ENCODE measurements at places on chromosomes 13 and 19. TPM values are rescaled to one million over a fixed set of nuclear protein-coding genes. Genes with fewer than 3 reads are reported as not detected.

Gene GRK1
- not detected for total RNA-seq

Gene CEACAM8
- total RNA-seq, result not detected

Gene IL27RA
- total RNA-seq, result 3.7 TPM

Gene ZNF541
- not detected for total RNA-seq

Gene OPA3
- total RNA-seq, result 13.8 TPM

Gene ZNF837
- total RNA-seq, result 1.4 TPM

Gene ZSCAN1
- total RNA-seq, result not detected

Gene CASP14
- total RNA-seq, result not detected

Gene DAZAP1
- 177 TPM for total RNA-seq

Gene PRX
- 1.7 TPM for total RNA-seq

Gene PTPRH
- total RNA-seq, result 1.00 TPM

Gene USHBP1
- 19.4 TPM for total RNA-seq

Gene PTGIR
- 1.1 TPM for total RNA-seq

Gene LPAR6
- total RNA-seq, result 22.3 TPM

Gene SMARCA4
- total RNA-seq, result 177 TPM

Gene FCAR
- total RNA-seq, result not detected

- no peak overlapping the region for H3K27ac ChIP-seq
- H3K27me3 ChIP-seq, result no peaks in the 10 kb centered on the region
- DNase-seq, result no peak
- H3K4me3 ChIP-seq, result no peak overlapping the region
- H3K4me1 ChIP-seq, result no peaks in the 10 kb centered on the region
These were observed 18.4 kb downstream of the AMER2 start for GRCh38 chr13:25153736-25154135.

DNA sequence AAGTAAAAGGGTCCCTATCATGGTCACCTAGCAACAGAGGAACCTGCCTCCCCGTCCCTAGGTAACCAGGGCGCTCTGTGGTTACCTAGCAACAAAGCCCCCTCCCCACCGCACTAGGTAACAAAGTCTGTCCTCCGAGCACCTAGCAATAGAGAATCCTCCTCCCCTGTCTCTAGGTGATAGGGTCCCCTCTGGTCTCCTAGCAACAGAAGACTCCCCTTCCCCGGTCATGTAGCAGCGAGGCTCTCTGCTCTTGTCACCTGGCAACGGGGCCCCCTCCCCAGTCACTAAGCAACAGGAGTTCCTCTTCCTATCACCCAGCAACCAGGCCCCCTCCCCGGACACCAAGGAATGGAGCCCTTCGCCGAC, 307 bp downstream of the JOSD2 start:
- no peaks in the 10 kb centered on the region for H3K27me3 ChIP-seq
- H3K36me3 ChIP-seq, result no peaks in the 10 kb centered on the region
- peak overlapping the region; percentile 39 for H3K27ac ChIP-seq
- DNase-seq, result no peak

- no peak overlapping the region for H3K4me3 ChIP-seq
- H3K27me3 ChIP-seq, result peaks cover 4% of the 10 kb centered on the region
- H3K4me1 ChIP-seq, result no peaks in the 10 kb centered on the region
- no peak overlapping the region for H3K27ac ChIP-seq
- no peaks in the 10 kb centered on the region for H3K36me3 ChIP-seq
- DNase-seq, result no peak
These were observed 19.9 kb upstream of the ACOD1 start for GRCh38 chr13:76928456-76928855.

- H3K4me1 ChIP-seq, result peaks cover 16% of the 10 kb centered on the region
- H3K27ac ChIP-seq, result no peak within 1 kb of the TSS
- no peaks in the 10 kb centered on the region for H3K36me3 ChIP-seq
- H3K27me3 ChIP-seq, result peaks cover 3% of the 10 kb centered on the region
- DNase-seq, result no peak
These were observed at the start of gene SHANK1 for GRCh38 chr19:50719566-50719965. SHANK1 (minus strand) TSS chr19:50719802; CDS start chr19:50716919, 2,883 bp downstream.

DNA sequence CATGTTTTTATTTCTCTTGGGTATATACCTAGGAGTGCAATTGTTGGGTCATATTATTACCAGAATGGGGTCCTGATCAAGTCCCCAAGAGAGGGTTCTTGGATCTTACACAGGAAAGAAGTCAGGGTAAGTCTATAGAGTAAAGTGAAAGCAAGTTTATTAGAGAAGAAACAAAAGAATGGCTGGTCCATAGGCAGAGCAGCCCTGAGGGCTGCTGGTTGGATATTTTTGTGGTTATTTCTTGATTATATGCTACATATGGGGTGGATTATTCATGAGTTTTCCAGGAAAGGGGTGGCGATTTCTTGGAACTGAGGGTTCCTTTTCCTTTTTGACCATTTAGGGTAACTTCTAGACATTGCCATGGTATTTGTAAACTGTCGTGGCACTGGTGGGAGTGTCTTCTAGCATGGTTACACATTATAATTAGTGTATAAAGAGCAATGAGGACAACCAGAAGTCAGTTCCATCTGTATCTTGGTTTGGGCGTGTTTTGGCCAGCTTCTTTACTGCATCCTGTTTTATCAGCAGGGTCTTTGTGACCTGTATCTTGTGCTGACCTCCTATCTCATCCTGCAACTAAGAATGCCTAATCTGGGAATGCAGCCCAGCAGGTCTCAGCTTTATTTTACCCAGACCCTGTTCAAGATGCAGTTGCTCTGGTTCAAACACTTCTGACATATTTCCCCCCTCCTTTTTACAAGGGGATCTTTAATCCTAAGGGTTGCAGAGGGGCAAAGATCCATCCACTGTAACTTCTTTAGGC, 41.1 kb downstream of the CEACAM1 start:
- no peak for DNase-seq
- H3K27ac ChIP-seq, result no peak overlapping the region
- H3K36me3 ChIP-seq, result no peaks in the 10 kb centered on the region
- H3K4me3 ChIP-seq, result no peak overlapping the region

DNA sequence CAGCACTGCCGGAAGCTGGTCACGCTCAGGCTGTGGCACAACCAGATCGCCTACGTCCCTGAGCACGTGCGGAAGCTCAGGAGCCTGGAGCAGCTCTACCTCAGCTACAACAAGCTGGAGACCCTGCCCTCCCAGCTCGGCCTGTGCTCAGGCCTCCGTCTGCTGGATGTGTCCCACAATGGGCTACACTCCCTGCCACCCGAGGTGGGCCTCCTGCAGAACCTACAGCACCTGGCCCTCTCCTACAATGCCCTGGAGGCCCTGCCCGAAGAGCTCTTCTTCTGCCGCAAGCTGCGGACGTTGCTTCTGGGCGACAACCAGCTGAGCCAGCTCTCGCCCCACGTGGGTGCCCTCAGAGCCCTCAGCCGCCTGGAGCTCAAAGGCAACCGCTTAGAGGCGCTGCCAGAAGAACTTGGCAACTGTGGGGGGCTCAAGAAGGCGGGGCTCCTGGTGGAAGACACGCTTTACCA, 3.2 kb upstream of the MAP2K7 start:
- no peak overlapping the region for H3K4me3 ChIP-seq
- H3K27ac ChIP-seq, result no peak overlapping the region

DNA sequence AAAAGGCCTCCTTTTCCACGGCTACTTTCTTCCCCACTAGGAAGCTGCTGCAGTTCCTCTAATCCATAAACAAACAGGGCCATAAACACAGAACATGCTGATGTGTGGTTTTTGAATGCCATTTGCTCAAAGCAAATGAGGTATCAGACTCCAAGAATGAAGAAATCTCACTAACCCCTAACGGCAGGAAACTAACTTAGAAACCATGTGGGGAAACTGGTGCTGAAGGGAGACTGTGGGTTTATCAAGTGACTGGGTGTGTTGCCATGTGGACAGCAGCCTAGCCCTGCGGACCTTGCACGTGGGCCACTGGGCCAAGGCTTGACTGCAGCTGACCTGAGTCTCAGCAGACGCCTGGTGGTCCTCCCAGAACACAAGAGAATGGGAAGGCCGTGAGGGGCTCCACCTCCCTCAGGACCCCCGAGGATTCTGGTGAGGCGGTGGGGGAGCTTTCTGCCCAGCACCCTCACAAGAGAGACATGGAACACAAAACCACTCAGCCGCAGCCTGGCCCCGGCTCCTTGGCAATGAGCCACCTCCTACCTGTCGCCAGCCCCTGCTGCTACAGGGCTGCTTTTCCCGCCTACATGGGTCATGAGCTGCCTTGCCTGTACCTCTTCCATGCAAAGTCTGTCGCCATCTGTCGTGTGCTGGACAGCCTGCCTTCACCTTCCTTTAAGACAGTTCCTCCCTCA, 10.6 kb downstream of the SLC15A1 start:
- no peak overlapping the region for H3K4me3 ChIP-seq
- H3K27me3 ChIP-seq, result no peaks in the 10 kb centered on the region
- no peaks in the 10 kb centered on the region for H3K36me3 ChIP-seq
- no peak overlapping the region for H3K27ac ChIP-seq
- no peak for DNase-seq
- H3K4me1 ChIP-seq, result no peaks in the 10 kb centered on the region

GRCh38 chr13:51590971-51591627, 6.8 kb downstream of the WDFY2 start:
- H3K36me3 ChIP-seq, result no peaks in the 10 kb centered on the region
- peak; percentile 44 for DNase-seq
- H3K4me1 ChIP-seq, result peaks cover 19% of the 10 kb centered on the region
- H3K27me3 ChIP-seq, result no peaks in the 10 kb centered on the region
- H3K4me3 ChIP-seq, result no peak overlapping the region

DNA sequence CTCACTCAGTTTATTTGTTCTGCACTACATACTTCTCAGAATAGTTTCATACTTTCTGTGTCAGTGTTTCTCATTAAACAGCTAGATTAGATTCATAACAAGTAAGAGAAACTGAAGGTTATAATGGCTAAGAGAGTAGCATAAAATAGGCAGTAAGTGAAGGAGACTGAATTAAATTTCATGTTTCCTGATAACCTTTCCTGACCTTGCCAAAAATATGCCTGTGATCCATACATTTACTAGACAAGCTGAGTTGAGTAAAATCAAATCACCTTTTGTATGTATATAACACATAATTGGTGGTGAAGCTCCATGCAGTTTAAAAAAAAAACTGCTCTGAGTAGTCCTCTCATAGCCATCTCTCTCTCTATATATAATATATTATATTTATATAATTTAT, 545.3 kb upstream of the PCDH20 start:
- no peaks in the 10 kb centered on the region for H3K36me3 ChIP-seq
- no peak for DNase-seq
- H3K27me3 ChIP-seq, result no peaks in the 10 kb centered on the region
- H3K4me3 ChIP-seq, result no peak overlapping the region

- no peak overlapping the region for H3K4me3 ChIP-seq
- peaks cover 4% of the 10 kb centered on the region for H3K36me3 ChIP-seq
- H3K4me1 ChIP-seq, result peaks cover 28% of the 10 kb centered on the region
- DNase-seq, result peak; percentile 83
- H3K27ac ChIP-seq, result no peak overlapping the region
- H3K27me3 ChIP-seq, result no peaks in the 10 kb centered on the region
These were observed 6.8 kb downstream of the RPS11 start for GRCh38 chr19:49502866-49503581.

GRCh38 chr19:41410336-41411054, 12.9 kb downstream of the BCKDHA start:
- no peak overlapping the region for H3K4me3 ChIP-seq
- H3K4me1 ChIP-seq, result peaks cover 12% of the 10 kb centered on the region
- H3K27ac ChIP-seq, result no peak overlapping the region
- H3K36me3 ChIP-seq, result peaks cover 17% of the 10 kb centered on the region
- H3K27me3 ChIP-seq, result no peaks in the 10 kb centered on the region

DNA sequence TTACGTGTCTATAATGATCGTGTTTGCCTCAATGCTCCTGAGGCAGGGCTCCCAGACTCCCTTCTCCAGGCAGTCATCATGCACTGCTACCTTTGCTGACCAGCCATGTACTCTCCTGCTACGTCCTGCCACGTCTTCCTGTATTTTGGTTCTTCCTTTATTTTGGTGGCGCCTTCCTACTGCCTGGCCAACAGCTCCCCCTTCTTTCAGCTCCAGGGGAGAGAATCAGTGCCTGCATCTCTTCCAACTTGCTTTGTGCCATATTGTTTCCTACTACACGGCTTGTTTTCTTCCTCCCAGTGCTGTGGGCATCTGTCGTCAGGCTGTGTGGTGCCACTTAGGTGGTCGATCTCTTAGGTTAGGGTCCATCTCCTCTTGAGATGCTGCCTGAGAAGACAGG, 96.2 kb downstream of the FGF9 start:
- H3K4me3 ChIP-seq, result no peak overlapping the region
- DNase-seq, result no peak
- H3K27me3 ChIP-seq, result no peaks in the 10 kb centered on the region
- no peaks in the 10 kb centered on the region for H3K36me3 ChIP-seq
- H3K4me1 ChIP-seq, result no peaks in the 10 kb centered on the region

- H3K4me3 ChIP-seq, result no peak overlapping the region
- H3K4me1 ChIP-seq, result peaks cover 7% of the 10 kb centered on the region
- H3K36me3 ChIP-seq, result no peaks in the 10 kb centered on the region
- no peak overlapping the region for H3K27ac ChIP-seq
- DNase-seq, result no peak
These were observed 484 bp downstream of the ICAM3 start for GRCh38 chr19:10338940-10339339.

GRCh38 chr19:6035026-6035425, 57.1 kb upstream of the RANBP3 start:
- H3K36me3 ChIP-seq, result peaks cover 4% of the 10 kb centered on the region
- DNase-seq, result no peak
- no peak overlapping the region for H3K27ac ChIP-seq
- no peak overlapping the region for H3K4me3 ChIP-seq
- no peaks in the 10 kb centered on the region for H3K4me1 ChIP-seq
- H3K27me3 ChIP-seq, result no peaks in the 10 kb centered on the region

GRCh38 chr19:5507065-5507909, 52.1 kb downstream of the ZNRF4 start:
- H3K27ac ChIP-seq, result no peak overlapping the region
- no peak for DNase-seq
- H3K27me3 ChIP-seq, result no peaks in the 10 kb centered on the region

- H3K36me3 ChIP-seq, result no peaks in the 10 kb centered on the region
- H3K27me3 ChIP-seq, result no peaks in the 10 kb centered on the region
- no peak overlapping the region for H3K4me3 ChIP-seq
- H3K27ac ChIP-seq, result peak overlapping the region; percentile 31
These were observed 703 bp downstream of the ZNF506 start for GRCh38 chr19:19820774-19821320.

All from endothelial cell of umbilical vein (primary cell).